ENCODE measurements at places on chromosomes 16 and 17.

DNA sequence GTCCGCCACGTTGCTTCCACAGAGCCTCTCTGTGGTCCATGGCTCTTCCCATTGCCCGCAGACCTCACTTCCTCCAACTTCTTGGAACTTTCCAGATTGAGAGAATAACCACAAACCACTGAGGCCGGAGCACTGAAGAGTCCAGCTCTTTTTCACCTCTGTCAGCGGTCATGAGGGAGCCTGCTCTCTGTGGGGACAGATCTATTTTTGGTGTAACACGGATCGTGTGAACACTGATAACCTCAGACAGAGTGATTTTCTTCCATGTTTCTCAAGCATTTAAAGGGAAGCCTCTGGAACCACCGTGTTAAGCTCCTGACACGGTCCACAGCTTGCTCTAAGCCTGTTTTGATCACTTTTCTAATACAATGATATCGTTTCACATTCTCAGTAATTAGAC lies 49.7 kb downstream of the NTN1 start:
- no peak overlapping the region for H3K4me3 ChIP-seq
- no peaks in the 10 kb centered on the region for H3K27me3 ChIP-seq
- H3K27ac ChIP-seq = no peak overlapping the region
- no peak for DNase-seq
- no peaks in the 10 kb centered on the region for H3K36me3 ChIP-seq
- H3K4me1 ChIP-seq = no peaks in the 10 kb centered on the region

GRCh38 chr17:34709158-34709754 lies 129.9 kb downstream of the TMEM132E start:
- H3K4me1 ChIP-seq = no peaks in the 10 kb centered on the region
- no peak for DNase-seq
- no peaks in the 10 kb centered on the region for H3K36me3 ChIP-seq
- H3K27ac ChIP-seq = no peak overlapping the region

GRCh38 chr17:29181226-29181625 lies 1.0 kb upstream of the MYO18A start:
- H3K4me3 ChIP-seq = no peak overlapping the region
- H3K4me1 ChIP-seq = peaks cover 26% of the 10 kb centered on the region
- no peak for DNase-seq
- peak overlapping the region; percentile 90 for H3K27ac ChIP-seq
- H3K27me3 ChIP-seq = no peaks in the 10 kb centered on the region
- H3K36me3 ChIP-seq = no peaks in the 10 kb centered on the region

DNA sequence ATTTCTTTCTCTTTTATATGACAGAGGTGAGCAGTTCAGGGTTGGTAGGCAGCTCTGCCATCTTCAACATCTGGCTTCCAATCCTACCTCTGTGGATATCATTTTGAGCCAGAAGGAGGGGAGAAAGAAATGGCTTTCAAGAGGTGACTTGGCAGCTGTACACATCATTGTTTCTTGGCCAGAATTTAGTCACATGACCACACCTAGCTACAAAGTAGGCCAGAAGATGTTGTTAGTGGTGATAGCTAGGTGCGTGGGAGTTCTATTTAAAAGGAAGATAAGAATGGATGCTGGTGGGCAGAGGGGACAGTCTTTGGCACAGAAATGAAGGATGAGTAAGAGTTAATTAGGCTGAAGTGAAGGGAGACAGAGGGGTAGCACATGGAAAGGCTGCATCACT lies 29.2 kb upstream of the MPHOSPH6 start:
- no peak for DNase-seq
- H3K36me3 ChIP-seq = no peaks in the 10 kb centered on the region
- H3K27me3 ChIP-seq = no peaks in the 10 kb centered on the region
- no peak overlapping the region for H3K27ac ChIP-seq

DNA sequence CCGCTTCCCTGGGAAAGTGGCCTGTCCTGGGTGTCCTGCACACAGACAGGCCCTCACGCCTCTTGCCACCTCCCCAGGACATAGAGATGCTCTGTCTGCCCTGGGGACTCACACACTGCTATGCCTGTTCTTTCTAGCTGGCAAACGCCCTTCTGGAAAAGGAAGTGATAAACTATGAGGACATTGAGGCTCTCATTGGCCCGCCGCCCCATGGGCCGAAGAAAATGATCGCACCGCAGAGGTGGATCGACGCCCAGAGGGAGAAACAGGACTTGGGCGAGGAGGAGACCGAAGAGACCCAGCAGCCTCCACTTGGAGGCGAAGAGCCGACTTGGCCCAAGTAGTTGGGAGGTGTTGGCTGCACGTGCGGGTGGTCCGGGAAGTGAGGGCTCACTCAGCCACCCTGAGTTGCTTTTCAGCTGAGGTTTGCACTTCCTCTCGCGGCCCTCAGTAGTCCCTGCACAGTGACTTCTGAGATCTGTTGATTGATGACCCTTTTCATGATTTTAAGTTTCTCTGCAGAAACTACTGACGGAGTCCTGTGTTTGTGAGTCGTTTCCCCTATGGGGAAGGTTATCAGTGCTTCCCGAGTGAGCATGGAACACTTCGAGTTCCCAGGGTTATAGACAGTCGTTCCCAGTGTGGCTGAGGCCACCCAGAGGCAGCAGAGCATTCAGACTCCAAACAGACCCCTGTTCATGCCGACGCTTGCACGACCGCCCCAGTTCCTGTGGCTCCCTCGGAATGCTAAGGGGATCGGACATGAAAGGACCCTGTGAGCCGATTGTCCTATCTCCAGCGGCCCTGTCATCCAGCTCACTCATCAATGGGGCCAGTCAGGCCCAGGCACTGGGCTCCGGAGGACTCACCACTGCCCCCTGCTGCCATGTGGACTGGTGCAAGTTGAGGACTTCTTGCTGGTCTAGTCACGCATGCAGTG lies 3.5 kb upstream of the RPL13 start:
- H3K4me1 ChIP-seq = peaks cover 5% of the 10 kb centered on the region
- H3K27ac ChIP-seq = no peak overlapping the region
- DNase-seq = no peak
- H3K27me3 ChIP-seq = no peaks in the 10 kb centered on the region
- peaks cover 56% of the 10 kb centered on the region for H3K36me3 ChIP-seq

- peak overlapping the region; percentile 46 for H3K4me3 ChIP-seq
- H3K36me3 ChIP-seq = peaks cover 49% of the 10 kb centered on the region
- DNase-seq = no peak
- H3K4me1 ChIP-seq = peaks cover 9% of the 10 kb centered on the region
- no peak overlapping the region for H3K27ac ChIP-seq
Measured at GRCh38 chr16:1310832-1311200, 1.4 kb downstream of the UBE2I start.

- peaks cover 15% of the 10 kb centered on the region for H3K4me1 ChIP-seq
- H3K27me3 ChIP-seq = no peaks in the 10 kb centered on the region
- peak overlapping the region; percentile 94 for H3K4me3 ChIP-seq
- H3K36me3 ChIP-seq = peaks cover 46% of the 10 kb centered on the region
- no peak for DNase-seq
- peak overlapping the region; percentile 62 for H3K27ac ChIP-seq
Measured at GRCh38 chr17:40646791-40647623, 611 bp downstream of the SMARCE1 start.

- H3K4me1 ChIP-seq = no peaks in the 10 kb centered on the region
- H3K36me3 ChIP-seq = peaks cover 25% of the 10 kb centered on the region
- H3K27me3 ChIP-seq = no peaks in the 10 kb centered on the region
- no peak overlapping the region for H3K4me3 ChIP-seq
- H3K27ac ChIP-seq = no peak overlapping the region
Measured at GRCh38 chr17:82126556-82127314, 28.7 kb upstream of the FASN start.

DNA sequence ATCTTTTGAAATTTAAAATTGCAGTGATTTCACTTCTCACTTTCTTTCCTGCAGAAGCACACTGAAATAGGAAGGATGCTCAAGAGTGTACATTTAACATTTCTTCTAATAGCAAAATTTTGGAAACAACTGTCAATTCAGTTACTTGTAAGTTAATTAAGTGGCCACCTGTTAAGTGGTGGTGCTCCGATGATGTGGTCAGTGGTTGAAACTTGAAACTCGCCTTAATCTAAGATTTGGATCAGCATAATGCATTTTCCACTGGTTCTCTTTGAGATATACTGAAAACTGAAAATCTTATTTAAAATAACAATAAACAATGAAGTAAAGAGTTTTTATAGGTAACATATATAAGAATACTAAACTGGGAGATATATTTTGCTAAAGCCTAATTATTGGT lies 7.0 kb upstream of the MYH8 start:
- no peak for DNase-seq
- no peaks in the 10 kb centered on the region for H3K36me3 ChIP-seq
- H3K4me3 ChIP-seq = no peak overlapping the region
- H3K27me3 ChIP-seq = peaks cover 22% of the 10 kb centered on the region
- H3K27ac ChIP-seq = no peak overlapping the region

GRCh38 chr17:2982854-2983253 lies 80.6 kb downstream of the OR1D5 start:
- no peaks in the 10 kb centered on the region for H3K4me1 ChIP-seq
- no peaks in the 10 kb centered on the region for H3K27me3 ChIP-seq
- peaks cover 82% of the 10 kb centered on the region for H3K36me3 ChIP-seq

GRCh38 chr17:12567077-12568053 lies 98.3 kb upstream of the MYOCD start:
- no peak overlapping the region for H3K4me3 ChIP-seq
- H3K36me3 ChIP-seq = no peaks in the 10 kb centered on the region
- no peaks in the 10 kb centered on the region for H3K4me1 ChIP-seq

DNA sequence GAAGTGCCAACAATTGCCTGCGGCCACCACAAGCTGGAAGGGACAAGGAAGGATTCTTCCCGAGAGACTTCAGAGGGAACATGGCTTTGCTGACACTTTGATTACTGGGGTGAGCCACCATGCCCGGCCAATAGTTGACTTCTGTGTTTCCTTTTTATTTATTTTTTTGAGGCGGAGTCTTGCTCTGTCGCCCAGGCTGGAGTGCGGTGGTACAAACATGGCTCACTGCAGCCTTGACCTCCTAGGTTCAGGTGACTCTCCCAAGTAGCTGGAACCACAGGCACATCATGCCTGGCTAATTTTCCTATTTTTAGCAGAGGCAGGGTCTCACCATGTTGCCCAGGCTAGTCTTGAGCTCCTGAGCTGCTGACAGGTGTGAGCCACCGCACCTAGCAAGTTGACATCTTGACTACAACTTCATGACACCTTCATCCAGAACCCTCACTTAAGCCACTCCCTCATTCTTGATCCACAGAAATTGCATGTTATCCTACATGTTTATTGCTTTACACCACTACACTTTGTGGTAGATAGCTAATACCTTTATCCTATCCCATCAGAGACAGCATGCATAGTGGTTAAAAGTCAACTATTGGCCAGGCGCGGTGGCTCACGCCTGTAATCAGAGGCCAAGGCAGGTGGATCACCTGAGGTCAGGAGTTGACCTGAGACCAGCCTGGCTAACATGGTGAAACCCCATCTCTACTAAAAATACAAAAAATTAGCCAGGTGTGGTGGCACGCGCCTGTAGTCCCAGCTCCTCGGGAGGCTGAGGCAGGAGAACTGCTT lies 16.1 kb upstream of the GPRC5C start:
- H3K27me3 ChIP-seq = no peaks in the 10 kb centered on the region
- H3K27ac ChIP-seq = no peak overlapping the region
- no peaks in the 10 kb centered on the region for H3K36me3 ChIP-seq
- no peak for DNase-seq

GRCh38 chr17:49576088-49576916 lies 631 bp downstream of the NXPH3 start:
- H3K36me3 ChIP-seq = no peaks in the 10 kb centered on the region
- no peak for DNase-seq
- peaks cover 8% of the 10 kb centered on the region for H3K4me1 ChIP-seq
- peak overlapping the region; percentile 45 for H3K4me3 ChIP-seq
- H3K27me3 ChIP-seq = no peaks in the 10 kb centered on the region

- no peak for DNase-seq
- no peaks in the 10 kb centered on the region for H3K27me3 ChIP-seq
- peaks cover 5% of the 10 kb centered on the region for H3K4me1 ChIP-seq
- no peak overlapping the region for H3K4me3 ChIP-seq
- peaks cover 13% of the 10 kb centered on the region for H3K36me3 ChIP-seq
- H3K27ac ChIP-seq = no peak overlapping the region
Measured at GRCh38 chr17:47690121-47690520, 3.8 kb upstream of the TBKBP1 start.

DNA sequence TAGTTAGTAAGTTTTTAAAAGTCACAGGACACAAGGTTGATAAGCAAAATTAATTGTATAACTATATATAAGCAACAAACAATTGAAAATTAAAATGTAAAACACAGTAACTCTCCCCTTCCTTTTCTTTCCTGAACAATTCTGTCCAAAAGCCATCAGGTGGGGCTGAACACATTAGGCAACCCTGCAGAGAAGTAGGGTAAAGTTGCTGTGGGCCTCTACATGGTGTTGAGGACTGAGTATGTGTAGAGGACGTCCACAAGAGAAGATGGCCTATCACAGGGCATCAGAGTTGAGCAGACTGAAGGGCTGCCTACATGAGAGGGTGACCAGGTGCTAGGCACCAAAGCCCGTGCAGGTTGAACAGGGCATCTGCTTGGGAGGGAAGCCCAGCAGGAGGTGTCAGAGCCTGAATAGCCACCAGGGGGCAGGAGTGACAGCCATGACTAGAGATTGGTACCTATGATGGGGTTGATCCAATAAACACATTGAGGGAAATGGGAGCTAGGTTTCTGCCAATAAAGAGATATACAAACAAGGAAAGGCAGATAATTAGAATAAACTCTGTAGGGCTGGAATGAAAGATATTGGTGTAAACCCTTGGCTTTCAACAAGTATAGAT lies 415.1 kb downstream of the NPIPA8 start:
- H3K36me3 ChIP-seq = no peaks in the 10 kb centered on the region
- H3K4me1 ChIP-seq = no peaks in the 10 kb centered on the region
- H3K4me3 ChIP-seq = no peak overlapping the region
- DNase-seq = no peak
- H3K27me3 ChIP-seq = peaks cover 9% of the 10 kb centered on the region

Measured in RWPE2 (cell line).